ENCODE measurements at places on chromosomes 11 and 22.

GRCh38 chr11:67371911-67372320 lies 1.5 kb downstream of the CLCF1 start:
- no peak for DNase-seq

DNA sequence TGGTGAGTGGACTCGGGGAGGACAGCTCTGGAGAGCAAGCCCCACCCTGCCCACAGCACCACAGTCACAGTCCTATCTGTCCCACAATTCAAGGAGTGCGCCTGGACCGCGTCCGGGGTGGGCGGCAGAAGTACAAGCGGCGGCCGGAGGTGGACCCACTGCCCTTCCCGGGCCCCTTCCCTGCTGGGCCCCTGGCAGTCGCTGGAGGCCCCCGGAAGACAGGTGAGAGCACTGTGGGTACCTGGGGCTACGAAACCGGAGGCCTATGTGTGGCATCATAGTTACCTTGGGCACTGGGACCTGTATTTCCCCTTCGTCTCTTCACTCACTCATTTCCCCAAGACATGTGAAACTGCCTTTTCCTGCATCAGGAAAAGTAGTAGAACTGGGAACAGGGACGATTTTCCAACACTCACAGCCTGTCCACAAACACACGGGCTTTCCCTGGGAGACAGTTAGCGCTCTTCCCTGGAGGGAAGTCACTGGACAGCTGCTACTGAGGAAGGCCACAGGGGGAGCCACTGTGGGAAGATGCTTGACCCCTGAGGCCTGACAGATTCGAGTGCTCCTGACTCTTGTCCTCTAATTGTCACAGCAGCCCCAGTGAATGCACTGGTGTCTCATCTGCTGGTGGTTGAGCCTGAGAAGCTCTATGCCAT lies 3.1 kb downstream of the TRMT112 start:
- no peak for DNase-seq

DNA sequence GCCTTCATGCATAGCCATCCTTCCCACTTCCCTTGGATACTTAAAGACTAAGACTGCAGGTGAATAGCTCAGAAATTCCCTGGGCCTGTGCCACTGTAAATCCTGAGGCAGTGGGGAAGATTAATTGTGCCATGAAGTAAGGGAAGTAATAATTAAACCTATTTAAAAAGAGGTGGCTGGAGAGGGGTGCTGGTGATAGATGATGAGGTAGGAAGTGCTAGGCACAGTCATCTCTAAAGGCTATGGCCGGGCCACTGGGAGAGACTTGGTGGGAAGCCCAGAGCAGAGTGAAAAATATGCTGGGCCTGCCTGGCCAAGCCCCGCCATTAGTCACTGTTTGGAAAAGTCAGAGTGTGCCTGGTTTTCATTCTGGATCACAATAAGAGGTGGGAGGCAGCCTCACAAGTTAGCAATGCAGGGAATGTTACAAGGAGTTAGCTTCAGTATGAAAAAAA lies 197.2 kb upstream of the PITPNB start:
- no peak for DNase-seq

GRCh38 chr11:71542879-71543777 lies 5.1 kb upstream of the KRTAP5-9 start:
- DNase-seq: no peak

DNA sequence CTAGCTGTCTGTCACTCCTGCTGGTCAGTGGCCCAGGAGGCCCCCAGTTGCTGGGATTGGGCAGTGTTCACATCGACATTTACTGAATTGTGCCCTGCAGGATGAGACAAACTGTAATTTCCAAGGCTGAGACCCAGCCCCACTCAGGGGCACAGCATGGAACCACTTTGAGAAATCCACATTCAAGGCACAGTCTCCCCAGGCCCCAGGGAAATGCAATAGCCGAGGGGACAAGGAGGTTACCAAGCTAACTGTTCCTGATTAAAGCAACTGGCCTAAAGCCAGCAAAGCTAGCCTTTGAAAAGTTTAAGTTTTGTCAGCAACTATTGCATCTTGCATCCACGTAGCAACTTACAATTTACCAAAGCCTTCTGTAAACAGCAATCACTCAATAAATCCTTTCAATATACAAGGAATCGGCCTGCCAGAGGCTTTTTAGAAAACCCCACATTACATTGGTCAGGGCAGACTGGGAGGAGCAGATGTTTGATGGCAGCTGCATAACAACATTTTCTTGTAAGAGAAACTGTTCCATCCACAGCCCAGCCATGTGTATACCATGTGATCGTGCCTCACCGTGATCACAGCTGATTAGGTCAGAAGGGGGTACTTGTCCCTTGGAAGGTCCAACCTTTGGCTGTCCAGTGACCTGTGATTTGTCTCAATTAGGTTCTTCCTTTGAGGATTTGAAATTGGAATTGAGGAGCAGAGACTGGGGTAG lies 103.9 kb downstream of the TENM4 start:
- DNase-seq: no peak

- no peak for DNase-seq
These were observed 8.1 kb upstream of the SLC35E4 start for GRCh38 chr22:30627471-30627870.

DNA sequence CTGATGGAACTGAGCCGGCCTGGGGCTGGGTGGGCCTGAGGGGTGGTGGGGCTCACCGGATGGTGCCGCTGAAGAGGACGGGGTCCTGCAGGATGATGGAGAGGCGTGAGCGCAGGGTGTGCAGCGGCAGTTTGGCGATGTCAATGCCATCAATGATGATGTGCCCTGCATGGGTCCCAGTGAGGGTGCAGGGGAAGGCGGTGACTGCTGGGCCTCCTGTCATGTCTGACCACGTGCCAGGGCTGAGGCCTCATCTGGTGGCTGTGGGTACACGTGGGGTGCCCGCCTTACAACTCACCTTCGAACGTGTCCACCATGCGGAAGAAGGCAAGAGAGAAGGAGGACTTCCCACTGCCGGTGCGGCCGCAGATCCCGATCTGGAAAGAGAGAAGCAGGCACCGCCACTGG lies 7.1 kb upstream of the KCNJ11 start:
- DNase-seq: no peak

- no peak for DNase-seq
These were observed 1508.2 kb downstream of the BRD1 start for GRCh38 chr22:48319321-48320047.

DNA sequence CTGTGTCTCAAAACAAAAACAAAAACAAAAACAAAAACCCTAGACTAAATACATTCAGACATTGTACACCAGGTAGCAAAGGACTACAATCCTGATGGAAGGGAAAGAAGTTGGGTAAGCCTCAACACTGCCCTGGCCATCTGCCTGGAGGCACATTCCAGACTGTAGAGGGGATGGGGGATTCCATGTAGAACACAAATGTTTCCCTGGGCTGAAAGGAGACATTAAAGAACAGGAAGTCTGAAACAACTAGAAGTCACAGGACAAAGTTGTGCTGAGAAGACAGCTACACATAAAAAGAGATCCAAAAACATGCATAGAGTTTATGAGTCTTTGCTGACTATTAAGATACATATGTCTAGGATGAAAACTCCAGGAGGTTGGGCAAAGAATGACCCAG lies 83.9 kb downstream of the RRAS2 start:
- DNase-seq: no peak

DNA sequence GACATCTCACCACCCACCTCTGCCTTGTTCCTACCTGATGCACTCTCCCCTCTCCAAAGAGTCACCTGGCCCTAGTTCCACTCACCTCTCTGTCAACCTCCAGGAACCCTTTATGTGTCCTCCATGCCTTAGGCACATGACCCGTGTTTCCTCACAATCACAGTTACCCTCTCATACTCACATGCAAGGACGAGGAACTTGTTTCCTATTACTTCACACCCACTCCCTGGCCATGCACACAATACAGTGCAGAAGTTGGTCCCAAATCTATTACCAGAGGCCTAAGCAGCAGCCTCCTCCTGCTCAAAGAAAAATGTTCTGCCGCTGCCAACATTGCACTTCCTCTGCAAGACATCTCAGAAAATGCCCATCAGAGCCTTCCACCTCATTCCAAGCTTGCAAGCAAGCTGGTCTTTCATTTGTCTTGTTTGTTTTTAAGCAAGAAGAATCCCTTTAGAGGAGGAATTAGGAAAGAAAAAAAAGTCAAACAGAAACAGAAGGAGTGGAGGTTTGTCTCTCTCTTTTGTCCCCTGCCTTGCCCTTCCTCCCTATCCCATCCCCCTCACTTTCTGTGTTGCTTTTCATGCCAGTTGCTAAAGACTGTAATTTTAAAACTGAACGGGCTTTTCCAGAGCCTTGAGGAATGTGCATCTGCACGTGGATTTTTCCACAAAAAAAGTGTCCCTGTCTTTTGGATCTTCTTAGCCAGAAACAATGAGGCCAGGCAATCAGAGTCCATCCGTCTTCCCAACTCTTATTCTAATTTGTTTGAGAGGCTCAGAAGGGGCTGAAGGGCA lies 63.4 kb downstream of the KCNJ1 start:
- DNase-seq: no peak

- no peak for DNase-seq
These were observed 84.5 kb downstream of the CACNA1I start for GRCh38 chr22:39655004-39655579.

DNA sequence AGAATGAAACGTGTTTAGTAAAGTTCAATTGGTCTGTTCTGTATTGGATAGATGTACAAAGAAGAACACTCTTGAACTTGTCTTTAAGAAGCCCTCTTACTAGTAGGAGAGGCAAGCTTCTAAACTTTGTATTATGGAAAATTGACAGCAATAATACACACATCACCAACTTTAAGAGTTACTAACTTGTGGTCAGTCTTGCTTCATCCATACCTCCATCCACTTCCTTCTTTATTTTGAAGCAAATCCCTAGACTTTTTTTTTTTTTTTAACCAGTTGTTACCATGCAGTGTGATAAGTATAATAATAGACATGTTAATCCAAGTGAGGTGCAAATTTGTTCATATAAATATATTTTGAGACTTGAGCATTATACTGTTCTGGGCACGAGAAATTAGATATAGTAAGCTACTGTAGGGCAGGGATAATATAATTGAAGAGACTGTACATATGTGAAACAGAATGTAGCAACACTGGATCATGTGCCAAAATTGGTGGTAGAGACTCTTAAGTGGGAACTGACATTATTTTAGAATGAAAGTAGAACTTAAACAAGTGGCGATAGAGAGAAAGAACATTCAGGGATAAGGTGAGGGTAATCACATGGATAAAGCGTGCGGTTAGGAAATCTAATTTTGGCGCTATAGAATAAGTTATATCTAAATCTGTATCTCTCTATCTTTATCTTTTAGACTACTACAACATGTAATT lies 6.5 kb downstream of the FAR1 start:
- DNase-seq: no peak

- DNase-seq: no peak
These were observed 13.0 kb downstream of the DNAJB13 start for GRCh38 chr11:73963861-73964260.

GRCh38 chr22:26889802-26890201 lies 232.4 kb downstream of the MIAT start:
- no peak for DNase-seq

DNA sequence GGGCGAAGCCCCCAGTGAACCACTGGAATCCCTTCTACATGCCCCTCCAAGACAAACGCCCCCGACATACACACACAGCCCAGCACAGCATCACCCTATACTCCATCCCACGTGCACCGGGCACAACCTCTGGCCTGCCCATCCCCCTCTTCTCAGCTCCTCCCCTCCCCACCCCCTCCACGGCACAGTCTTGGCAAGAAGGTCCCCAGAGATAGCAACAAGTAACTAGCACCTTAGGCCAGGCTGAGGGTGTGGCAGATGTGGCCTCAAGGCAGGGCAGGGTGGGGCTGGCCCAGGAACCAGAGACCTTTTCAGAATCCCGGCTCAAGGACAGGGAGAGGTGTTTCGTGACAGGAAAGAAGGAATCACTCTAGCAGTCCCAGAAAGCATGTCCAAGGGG lies 54.3 kb downstream of the CYTH4 start:
- DNase-seq: no peak

- DNase-seq: no peak
These were observed 17.3 kb upstream of the RAG1 start for GRCh38 chr11:36550385-36551115.

DNA sequence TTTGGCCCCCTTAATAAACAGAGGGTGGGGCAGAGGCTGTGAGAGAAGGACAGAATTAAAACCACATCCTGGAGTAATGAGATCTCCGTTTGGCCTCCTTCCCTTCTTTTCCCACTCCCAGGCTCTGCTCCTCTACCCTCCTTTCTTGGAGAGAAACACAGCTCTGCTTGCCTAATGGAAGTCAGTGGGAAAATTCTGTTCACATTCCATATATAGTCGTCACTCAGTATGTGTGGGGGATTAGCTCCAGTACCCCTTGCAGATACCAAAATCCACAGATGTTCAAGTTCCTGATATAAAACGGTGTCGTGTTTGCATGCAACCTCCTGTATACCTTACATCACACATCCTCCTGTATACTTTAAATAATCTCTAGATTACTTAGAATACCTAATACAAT lies 37.6 kb upstream of the THY1 start:
- no peak for DNase-seq

GRCh38 chr11:31247321-31247720 lies 122.2 kb downstream of the DCDC1 start:
- DNase-seq: no peak

Measured in cerebellar nuclear complex (tissue), 1 donor.